ENCODE measurements at places on chromosomes 12 and 14.

- no peak for DNase-seq
Observed at GRCh38 chr12:3668479-3669165, 84.3 kb downstream of the CRACR2A start.

DNA sequence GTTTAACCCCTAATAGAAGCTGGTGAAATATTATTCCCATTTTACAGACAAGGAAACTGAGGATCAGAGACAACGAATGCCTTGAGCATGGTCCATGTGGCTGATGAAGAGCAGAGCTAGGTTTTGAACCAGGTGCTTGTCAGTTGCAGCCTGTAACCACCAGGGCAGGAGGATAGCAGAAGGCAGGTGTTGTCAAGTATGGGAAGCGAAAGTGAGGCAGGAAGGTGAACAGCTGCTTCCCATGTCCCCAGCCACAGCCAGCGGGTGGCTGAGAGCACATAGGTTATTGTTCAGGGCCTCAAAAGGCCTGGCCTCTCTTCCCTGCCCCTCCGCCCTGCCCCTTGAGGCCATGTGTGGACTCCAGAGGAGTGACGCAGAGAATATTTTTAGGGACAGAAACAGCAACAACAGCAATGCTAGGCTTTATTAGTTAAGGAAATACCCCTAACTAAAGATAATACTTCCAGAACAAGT lies 39.6 kb downstream of the IQSEC3 start:
- DNase-seq: no peak

DNA sequence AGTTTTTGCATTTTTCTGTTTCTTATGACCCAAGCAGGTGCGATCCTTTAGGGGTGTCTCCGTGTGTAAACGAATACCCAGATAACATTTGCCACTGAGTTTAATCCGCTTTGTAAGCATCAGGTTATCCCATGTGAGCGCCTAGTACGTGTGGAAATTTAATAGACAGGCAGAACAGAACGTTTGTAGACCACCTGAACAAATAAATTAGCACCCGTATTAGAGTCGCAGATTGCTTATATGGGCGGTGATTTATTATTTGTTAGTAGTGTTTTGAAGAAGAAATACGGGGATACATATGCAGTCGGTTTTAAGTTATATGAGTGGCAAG lies 325 bp downstream of the C12orf60 start:
- no peak for DNase-seq

GRCh38 chr12:65343801-65344200 lies 65.3 kb downstream of the MSRB3 start:
- DNase-seq: no peak

DNA sequence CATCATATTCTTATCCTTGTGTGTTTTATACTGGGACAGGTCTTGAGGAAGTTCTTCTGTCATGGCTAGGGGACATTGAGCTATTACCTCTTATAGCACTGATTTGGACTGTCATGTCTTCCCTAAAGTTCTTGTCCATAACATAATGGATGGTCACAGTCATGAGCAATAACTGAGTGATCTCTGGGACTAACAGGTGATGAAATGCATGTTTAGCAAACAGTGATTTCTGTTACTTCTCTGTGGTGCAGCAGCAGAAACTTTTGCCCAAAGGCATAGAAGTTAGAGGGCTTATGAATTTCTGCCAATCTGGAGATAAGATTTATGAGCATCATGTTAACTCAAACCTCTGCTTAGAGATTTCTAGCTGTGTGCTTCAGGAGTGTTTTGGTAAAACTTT lies 5.9 kb downstream of the ADIPOR2 start:
- no peak for DNase-seq

DNA sequence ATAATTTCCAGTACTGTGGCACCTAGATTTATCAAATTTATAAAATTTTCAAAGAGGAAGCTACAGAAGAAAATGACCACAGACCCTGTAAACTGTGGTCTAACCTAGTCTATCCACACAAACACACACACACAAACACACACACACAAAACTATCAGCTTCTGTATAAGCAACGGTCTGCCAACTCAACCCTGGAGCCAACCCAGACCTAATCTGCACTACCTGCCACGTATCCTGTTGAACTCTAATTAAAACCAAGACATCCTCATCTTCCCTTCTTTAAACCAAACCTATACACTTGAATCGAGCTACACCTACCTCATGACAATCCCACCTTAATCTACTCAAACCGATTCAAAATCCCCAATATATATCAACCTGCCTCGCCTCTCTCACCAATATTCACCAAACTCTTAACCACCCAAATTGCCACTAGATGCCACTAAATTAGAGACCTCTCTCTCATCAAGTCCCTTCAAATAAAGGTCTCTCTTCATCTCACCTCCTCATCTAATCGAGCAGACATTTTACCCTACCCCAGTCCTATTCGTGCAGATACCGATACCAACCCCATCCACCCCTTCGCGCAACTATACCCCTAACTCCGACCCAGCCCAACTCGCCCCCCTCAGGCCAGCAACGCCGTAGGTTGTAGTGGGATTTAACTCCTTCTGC lies 808 bp downstream of the ACIN1 start:
- DNase-seq: no peak

DNA sequence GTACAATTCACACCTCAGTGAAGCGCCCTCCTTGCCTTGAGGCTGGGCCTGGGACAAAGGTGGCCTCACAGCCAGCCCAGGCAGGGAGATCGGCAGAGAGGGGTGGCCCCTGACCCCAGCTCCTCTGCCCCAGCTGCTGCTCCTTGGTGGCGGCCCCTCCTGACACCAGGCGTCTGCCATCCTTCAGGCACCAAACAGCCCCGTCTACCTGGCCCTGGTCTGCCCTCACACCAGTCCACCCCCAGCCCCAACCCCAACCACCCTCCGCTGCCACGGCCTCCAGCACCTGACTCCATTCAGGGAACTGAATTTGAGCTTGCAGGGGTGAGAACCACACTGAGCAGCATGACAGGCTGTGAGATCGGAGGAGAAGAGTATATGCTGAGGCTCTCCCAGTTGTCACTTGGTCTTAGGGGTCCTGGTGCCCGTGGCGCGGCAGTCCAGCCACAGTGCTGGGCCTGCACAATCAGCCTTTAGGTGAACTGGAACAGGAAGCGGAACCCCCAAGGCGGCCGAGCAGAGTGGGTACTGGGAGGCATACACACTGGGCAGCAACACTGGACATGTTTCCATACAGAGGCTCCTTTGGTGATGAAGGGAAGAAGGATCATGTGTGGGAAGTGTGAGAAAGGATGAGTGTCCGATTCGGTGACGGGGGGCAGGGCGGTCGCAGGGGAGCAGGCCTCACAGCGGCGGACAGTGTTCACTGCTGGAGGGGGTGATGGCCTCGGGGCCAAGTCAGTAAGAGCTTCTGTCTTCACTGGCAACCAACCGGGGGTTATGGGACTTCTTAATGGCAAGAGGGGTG lies 18.7 kb downstream of the ZFYVE21 start:
- no peak for DNase-seq

- DNase-seq: no peak
Observed at GRCh38 chr14:51616724-51617409, 34.8 kb upstream of the FRMD6 start.

DNA sequence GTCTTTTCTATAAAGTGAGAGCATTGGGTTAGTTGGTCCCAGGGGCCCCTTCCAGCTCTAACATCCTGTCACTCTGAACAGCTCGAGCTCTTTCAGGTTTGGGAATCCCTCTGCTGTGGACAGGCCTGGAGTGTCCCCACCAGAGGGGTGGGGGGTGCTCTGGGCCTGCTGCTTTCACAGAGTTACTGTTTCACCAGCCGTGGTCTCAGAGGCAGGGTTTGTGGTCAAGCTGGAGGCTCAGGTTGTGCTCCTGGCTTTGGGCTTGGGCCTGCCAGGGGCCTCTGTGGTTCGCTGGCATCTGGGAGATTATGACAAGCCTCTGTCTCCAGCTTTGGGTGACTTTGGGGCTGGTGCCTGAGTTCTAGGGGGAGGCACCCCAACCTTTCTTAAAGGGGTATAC lies 59.6 kb downstream of the FBXL14 start:
- no peak for DNase-seq

DNA sequence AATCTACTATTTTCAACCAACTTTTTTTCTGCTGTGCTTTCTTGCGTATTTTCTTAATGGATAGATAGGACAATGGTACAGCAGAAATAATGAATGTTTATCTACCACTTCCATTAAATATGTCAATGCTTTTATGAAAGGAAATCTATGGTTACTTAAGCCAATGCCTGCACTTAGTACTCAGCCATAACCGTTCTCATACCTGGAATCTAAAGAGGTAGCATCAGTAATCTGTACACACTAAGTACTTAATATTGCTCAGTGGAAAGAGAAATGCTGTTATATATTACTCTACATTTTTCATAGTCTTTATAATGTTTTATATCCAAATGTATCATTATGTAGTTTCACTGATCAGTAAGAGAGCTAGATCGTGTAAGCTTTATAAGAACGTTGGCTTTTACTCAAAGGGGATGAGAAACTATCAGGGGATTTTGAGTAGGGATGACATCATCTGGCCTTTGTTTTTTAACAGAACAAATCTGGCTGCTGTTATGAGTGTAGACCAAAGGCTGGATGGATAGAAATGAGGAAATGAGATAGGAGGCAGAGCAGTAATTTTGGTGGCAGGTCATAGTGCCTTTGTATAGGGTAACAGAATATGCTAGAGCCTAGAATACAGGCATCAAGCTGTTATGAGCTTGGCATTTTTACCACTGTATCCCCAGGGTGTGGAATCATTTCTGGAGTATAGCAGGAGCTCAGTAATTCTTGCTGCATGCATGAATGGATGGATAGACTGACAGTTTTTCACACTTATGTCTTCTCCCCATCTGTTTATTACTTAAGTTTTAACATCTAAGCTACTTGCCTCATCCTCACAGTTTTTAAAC lies 34.0 kb downstream of the ALG10B start:
- no peak for DNase-seq

GRCh38 chr12:49137476-49137875 lies 6.3 kb upstream of the TUBA1B start:
- no peak for DNase-seq

GRCh38 chr14:80805136-80805535 lies 136.4 kb downstream of the CEP128 start:
- DNase-seq: no peak

- DNase-seq: peak; percentile 30
Observed at GRCh38 chr12:106303202-106303820, 778 bp downstream of the TCP11L2 start.

DNA sequence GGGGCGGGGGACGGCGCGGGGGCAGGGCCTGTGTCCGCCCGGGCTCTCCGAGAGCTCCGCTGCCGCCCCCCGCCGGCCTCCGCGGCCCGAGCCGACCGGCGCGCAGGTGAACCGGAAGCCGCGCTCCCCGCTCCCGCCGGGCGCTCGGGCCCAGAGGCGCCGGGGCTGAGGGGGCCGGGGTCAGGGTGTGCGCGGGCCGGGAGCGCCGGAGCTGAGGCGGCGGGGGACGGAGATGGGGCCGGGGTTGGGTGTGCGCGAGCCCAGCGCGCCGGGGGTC lies 431 bp downstream of the HIP1R start:
- no peak for DNase-seq

DNA sequence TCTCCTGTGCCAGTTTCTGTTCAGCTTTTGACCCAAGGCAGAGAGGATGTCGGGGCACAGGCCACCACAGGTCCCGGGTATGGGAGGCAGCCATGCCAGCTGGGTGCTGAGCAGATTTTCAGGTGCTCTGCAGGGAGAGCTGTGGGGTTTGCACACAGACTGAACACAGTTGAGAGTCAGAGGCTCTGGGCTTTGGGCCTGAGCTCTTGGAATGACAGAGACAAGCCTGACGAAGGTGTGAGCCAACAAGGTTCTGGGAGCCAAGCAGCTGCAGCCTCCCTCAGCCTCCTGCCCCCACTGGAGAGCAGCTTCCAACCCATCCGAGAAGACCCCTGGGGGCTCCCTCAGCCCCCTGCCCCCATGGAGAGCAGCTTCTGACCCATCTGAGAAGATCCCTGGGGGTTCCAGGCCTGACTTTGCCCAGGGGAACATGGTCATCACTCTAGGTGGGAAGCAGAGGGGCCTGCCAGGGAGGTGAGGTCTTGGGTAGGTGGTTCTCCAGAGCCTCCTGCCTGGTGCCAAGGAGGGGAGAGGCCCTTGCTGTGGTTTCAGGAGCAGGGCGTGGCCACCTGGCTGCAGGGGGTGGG lies 13.8 kb downstream of the FBRSL1 start:
- no peak for DNase-seq

- no peak for DNase-seq
Observed at GRCh38 chr14:103398427-103399195, 13.4 kb downstream of the MARK3 start.

DNA sequence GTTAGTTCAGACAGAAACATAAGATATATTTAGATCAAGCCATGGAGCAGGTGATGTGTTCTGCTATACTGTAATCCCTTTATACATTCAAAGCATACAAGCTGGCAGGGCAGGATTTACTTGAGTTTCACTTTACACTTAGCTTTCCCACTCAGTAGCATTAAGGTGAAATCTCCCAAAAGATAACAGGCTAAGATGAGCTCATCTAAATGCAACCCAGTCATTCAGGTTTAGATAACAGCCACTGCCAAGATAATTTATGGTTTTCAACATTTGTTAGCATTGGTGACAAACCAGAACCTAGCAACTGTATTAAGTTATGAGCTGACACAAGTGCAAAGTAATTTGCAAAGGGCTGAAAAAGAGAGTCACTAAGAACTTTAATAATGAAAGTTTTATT lies 925.1 kb upstream of the ATXN7L3B start:
- DNase-seq: no peak

- DNase-seq: no peak
Observed at GRCh38 chr12:43285159-43285598, 266.8 kb downstream of the ADAMTS20 start.

- DNase-seq: no peak
Observed at GRCh38 chr14:38868399-38869290, 234.4 kb downstream of the SEC23A start.

DNA sequence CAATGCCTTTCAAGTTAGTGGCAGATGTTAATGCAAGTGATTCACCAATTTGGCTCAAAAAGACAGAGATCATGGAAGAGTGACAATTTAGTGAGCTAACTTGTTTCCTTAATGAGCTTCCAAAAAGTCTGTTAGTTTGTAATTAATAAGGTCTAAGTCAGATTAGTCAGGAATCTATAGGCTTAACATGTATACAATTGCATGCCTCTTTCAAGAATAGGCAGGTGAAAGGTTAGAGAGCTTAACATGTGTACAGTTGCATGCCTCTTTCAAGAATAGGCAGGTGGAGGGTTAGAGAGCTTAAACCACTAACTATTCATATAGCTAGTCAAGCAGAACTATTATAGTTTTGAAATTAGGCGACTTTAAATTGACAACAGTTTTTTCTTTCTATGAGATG lies 663.8 kb downstream of the C12orf50 start:
- DNase-seq: no peak

- DNase-seq: no peak
Observed at GRCh38 chr12:107610021-107610859, 75.4 kb upstream of the PWP1 start.
